Body of pancreas (tissue), 4 donors: ENCODE measurements at places on chromosomes 3 and 15.

GRCh38 chr3:65713016-65713415 lies 325.7 kb downstream of the MAGI1 start:
- DNase-seq, result no peak

DNA sequence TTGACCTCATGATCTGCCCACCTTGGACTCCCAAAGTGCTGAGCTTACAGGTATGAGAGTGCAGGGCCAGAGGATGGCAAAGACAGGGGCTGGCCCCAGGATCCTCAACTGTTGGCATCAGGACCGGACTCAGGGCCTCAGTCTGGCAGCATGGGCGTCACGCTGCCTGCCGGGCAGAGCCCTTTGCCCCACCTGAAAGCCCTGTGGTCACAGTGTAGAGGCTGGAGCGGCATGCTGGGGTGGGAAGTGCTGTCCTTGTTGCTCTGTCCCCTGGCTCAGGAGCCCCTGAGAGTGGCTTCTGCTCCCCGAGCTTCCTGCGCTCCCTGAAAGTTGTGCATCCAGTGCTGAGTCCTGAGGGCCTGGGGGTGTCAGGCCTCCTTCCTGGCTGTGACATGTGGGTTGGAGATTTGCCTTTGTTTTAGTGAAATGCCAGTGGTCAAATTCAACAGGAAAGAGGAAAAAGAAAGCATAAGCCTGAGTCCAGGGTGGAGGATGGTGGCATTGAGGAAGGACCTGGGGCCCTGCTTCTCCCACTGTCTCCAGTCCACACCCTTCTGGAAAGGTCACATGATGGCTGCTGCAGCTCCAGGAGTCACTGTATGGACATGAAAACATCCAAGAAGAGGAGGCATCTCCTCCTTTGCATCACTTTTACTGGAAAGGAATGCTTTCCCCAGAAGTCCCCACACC lies 147.2 kb downstream of the OR4M2 start:
- DNase-seq, result no peak

- no peak for DNase-seq
These were observed 111.0 kb upstream of the STRIT1 start for GRCh38 chr3:155404486-155404885.

DNA sequence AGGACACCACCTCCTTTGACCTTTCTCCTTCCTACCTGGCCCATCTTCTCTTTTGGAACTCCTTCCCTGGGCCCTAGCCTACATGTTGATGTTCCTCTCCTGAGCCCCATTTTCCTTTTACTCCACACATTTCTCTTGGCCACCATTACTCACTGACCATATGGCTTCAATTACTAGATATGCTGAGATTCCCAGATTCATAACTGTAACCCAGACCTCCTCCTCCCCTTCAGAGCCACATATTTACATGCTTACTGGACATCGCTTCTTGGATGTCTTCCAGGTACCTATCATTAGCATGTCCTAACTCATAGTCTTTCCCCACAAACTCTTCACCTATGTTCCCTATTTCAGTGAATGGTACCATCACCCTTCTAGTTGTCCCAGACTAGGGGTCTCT lies 24.4 kb upstream of the TRIM59 start:
- no peak for DNase-seq

GRCh38 chr15:94485148-94485719 lies 253.9 kb downstream of the MCTP2 start:
- DNase-seq, result no peak

- DNase-seq, result no peak
These were observed 31.0 kb downstream of the ZNF589 start for GRCh38 chr3:48271763-48272498.

GRCh38 chr3:119662604-119663373 lies 2.4 kb upstream of the POPDC2 start:
- no peak for DNase-seq

- DNase-seq, result no peak
These were observed 70.5 kb upstream of the BOC start for GRCh38 chr3:113140876-113141275.
